ENCODE measurements at places on chromosomes 5 and 9.

DNA sequence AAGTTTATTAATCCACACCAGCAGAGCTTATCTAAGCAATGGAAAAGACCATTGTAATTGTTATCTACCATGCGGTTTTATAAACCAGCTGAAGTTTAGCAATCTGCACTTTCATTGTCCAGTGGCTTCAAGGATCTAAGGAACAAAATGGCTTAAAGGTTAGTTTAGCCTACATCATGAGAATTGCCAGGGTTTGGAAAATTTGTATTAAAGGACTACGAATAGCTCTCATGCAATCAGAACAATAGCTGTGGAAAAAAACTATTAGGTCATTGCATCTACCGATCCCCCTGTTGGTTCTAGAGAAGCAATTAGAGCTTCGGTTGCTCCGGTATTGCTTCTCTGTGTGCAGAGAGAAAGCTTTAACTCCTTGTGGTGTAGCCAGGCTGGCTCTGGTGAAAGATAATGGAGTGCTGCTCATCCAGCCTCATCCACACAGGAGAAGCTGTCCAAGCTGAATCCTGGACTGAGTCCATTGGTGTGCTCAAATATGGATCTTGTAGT is 86.3 kb upstream of the SLC12A2 start:
- DNase-seq: no peak

DNA sequence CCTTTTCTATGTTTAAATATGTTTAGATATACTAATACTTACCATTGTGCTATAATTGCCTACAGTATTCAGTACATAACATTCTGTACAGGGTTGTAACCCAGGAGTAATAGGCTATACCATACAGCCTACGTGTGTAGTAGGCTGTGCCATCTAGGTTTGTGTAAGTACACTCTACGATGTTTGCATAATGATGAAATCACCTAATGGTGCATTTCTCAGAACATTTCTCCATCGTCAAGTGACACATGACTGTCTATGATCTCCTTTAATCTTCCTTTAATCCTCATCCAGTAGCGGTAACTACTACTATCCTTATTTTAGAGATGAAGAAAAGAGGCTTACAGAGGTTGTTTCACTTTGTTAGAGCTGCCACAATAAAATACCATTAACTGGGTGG is 369.2 kb downstream of the PLK2 start:
- no peak for DNase-seq

DNA sequence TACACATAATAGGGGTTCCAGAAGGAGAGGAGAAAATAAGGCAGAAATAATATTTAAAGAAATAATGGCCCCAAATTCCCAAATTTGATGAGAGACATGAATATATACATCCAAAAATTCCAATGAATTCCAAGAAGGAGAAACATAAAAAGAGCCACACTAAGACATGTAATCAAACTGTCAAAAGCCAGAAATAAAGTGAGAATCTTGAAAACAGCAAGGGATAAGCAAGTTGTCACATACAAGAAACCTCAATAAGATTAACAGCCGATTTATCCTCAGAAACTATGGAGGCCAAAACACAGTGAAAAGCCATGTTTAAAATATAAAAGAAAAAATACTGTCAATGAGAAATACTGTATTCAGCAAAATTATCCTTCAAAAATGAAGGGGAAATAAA is 14.5 kb downstream of the CATSPER3 start:
- no peak for DNase-seq

DNA sequence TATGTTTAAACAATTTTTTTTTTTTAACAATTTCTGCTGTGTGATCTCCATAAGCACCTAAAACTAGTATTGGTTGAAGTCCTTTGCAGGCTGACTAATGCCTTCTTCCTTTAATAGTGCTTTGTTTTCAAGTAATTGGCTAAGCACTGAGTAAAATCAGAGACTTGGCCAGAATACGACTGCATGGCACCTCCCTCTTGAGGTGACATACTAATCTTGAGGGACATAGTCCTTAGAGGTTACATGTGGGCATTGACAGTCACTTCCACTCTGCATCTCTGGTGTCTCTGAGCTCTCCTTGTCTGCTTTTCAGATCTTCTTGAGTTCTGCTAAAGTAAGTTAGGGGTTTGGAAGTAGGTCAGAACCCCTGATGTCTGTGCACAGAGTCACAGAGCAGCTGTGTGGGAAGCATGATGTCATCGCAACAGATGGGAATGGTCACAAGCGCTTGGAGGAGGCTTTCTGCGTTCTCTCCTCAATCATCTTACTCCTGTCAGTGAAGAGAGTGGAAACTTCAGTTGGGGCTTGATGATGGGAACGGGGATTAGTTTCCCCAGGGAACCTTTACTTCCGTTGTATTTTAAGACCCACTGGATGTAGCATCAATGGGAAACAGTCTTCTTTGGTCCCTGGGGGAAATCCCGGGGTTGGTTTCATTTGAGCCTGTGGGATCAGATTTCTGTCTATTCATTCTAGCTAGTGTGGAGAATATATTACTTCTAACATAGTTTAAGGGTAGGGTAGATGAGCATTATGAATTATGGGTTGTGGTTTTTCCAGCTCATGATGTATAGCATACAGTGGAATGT is 136.9 kb downstream of the ARHGAP26 start:
- peak; percentile 83 for DNase-seq

GRCh38 chr5:54388811-54389210 is 66.7 kb upstream of the HSPB3 start:
- no peak for DNase-seq

DNA sequence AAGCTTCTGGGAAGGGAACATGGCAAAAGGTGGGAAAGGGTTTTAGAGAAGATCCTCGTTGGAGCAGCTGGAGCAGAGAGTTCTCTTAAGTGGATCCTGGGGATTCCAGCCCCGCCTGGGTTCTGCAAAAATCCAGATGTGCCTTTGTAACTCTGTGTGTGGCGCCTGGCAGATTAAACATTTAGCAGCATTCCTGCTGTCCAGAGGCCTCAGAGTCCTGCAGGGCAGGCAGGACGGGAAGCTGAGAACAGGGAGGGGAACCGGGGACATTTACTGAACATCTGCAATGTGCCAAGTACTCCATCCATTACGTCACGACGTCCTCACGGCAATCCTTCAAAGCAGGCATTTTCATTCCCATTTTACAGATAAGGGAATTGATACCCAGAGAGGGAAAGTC is 6.0 kb downstream of the EIF4E1B start:
- no peak for DNase-seq

DNA sequence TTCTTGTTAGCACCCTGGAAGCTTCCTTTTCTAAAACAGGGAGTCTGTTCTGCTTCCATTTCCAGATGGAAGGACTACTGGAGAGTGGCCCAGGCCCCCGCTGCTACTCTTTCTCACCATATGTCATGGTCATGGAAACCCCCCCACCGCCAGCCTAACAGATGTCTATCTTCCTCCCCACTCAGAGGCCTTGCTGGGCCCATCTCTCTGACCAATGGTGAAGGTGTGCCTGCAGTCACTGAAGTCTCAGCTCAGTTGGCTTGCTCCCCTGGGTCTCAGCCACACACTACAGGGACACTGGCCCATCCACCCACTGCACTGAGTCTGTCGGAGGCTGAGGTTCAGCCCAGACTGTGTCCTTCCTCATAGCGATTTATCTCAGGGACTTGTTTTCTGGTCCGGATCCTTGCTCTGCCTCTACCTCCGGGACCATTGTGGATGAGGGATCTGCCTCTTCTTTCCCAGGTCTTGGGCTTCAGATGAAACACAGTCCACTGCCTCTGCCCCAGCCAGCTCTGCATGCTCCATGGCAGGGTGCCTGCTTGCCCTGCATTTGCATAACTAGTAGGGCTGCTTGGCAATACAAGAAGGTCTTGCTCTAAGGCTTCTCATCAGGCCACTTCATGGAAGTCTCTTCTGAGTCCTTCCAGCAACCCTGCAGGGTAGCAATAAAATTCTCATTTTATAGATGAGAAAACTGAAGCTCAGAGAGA is 30.8 kb downstream of the GALNT12 start:
- DNase-seq: peak; percentile 36

- DNase-seq: no peak
Observed at GRCh38 chr5:94353605-94354004, 264.8 kb downstream of the KIAA0825 start.

DNA sequence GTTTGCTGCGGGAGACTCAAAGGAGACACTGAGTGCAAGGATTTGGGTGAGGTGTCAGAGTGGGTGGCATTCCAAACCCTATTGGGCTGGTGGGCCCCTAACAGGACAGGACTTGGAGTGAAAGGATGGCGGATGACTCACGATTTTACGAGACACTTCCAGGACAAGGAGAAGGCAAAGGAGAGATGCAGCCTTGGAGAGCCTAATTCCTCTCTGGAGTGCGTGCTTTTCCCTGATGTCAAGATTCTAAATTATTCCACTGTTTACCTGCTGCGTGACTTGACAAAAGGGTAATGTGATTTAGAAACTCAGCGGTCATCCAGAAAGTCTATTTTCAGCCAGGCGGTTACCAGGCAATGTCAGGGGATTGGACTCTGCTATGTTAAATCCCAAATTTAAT is 41.6 kb upstream of the CD180 start:
- DNase-seq: no peak

- no peak for DNase-seq
Observed at GRCh38 chr9:86072394-86072877, 26.9 kb downstream of the GOLM1 start.

DNA sequence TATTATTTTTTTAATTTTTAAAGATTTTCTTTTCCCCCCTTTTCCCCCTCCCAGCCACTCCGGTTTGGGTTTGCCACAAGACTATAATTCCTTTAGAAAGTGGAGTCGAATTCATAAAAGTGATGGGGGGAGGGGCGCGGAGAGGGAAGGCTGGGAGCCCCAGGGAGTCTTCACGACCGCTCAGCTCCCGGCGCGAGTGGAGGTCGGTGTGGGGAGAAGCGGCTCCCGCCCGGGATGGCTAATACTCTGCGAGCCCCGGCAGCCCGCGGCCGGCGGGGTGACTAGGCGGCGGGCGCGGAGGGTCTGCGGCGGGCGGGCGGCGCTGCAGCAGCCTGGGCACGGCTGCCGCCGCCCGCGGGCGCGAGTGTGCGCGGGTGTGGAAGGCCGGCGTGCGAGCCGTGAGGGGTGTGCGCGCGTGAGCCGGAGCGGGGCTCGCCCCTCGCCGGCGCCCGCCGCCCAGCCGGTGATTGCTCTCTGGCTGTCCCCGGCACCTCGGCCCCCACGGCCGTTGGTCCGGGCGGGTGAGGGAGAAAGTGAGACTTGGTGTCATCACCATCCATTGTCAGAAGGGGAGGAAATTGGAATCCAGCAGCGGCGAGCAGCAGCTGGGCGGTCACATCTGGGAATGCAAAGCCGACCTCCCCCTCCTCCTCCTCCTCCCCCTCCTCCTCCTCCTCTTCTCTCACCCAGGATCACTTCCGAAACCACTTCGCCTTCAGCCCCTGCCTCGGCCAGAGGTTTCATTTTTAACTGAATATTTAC is at the start of gene PARP8:
Gene PARP8 (plus strand): TSS at position 377 of the 762 bp plus-strand sequence. CDS start 459 bp downstream, outside the sequence.
- peak; percentile 70 for DNase-seq

DNA sequence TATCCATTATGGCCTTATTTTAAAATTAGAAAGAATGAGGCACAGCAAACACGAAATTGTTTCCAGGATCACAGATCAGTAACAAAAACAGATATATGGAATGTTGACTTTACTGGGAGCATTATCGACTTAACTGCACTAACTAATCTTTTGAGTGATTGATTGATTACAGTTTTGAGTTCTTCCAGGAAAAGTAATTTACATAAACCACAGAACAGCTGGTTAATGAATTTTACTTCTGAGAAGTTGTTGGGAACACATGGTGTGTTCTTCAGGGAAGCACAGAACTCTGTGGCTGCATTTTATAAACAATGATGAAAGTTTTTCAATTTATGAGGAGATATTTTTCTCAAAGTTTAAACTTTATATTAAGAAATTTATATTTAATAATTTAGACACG is 802.4 kb upstream of the ACO1 start:
- DNase-seq: peak; percentile 71

DNA sequence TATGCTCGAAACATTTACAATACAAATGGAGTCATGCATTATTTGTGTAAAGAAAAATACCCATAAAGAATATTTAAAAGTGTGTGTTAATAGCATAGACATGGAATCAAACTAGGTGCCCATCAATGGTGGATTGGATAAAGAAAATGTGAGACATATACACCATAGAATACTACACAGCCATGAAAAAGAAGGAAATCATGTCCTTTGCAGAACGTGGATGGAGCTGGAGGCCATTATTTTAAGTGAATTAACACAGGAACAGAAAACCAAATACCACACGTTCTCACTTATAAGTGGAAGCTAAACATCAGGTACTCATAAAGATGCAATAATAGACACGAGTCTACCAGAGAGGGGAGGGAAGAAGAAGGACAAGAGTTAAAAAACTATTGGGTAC is 22.8 kb downstream of the SMIM23 start:
- no peak for DNase-seq

DNA sequence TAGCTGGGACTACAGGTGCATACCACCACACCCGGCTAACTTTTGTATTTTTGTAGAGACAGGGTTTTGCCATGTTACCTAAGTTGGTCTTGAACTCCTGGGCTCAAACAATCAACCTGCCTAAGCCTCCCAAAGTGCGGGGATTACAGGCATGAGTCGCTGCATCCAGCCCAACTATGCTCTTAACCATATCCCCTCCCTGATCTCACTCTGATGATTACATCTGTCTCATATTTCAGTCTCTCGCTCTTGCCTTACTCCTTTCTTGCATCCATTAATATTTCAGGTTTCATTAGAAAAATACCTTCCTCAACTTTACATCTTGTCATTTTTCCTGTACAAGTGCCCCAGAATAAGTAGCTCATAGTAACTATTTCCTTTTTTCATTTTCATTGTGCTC is 61.0 kb upstream of the BASP1 start:
- peak; percentile 29 for DNase-seq

DNA sequence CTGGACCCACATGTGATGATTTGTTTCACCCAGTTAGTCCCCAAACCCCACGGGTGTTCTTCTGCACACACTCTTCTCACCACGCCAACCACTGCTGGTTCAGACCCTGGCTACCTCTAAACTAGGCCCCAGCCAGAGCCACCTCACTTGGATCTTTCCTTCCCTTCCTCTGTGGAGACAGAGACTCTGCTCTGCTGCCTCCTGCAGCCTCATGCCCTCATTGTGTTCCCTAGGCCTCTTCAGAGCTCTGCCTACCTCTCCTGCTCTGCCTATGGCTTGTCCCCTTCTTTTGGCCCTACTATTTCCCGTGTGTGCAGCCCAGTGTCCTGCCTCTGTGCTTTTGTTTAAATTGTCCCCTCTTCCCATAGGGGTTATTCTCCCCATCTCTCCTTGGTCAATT is 79.7 kb downstream of the ARHGAP26 start:
- no peak for DNase-seq

DNA sequence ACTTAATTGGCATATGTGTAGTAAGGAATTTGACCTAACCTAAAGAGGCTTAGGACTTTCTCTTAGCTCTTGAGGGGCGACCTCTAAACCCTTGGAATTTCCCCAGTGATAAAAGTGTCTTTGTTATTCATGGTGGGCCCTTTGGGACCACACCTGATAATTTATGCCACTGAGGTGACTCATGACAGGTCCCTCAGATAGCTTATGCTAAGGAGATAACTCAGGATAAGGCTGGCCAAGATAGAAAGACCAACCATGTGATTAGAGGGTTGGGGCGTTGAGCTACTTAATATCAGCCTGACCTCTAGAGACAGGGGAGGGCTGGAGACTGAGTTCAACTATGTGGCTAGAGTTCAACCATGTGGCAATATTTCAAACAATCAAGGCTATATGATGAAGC is 218.1 kb downstream of the AP3B1 start:
- DNase-seq: no peak
